GM13976 (cell line): ENCODE measurements at places on chromosomes 4 and X.

DNA sequence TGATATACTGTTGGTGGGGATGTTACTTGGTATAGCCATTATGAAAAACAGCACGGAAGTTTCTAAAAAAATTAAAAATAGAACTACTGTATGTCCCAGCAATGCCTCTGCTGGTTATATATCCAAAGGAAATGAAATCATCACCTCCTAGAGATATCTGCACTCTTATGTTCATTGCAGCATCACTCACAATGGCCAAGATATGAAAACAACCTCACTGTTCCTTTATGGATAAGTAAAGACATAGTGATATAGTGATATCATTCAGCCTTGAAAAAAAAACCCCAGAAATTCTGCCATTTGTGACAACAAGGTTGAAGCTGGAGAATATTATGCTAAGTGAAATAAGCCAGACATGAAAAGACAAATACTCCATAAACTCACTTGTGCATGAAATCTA lies 543.8 kb upstream of the SLIT2 start:
- no peak for DNase-seq

GRCh38 chr4:63678358-63678931 lies 730.8 kb downstream of the TECRL start:
- no peak for DNase-seq

- peak; percentile 53 for DNase-seq
Measured at GRCh38 chr4:140359562-140360427, 13.7 kb upstream of the SCOC start.

- DNase-seq, result no peak
Measured at GRCh38 chr4:80033581-80033980, 39.4 kb downstream of the ANTXR2 start.

GRCh38 chr4:93031431-93032098 lies 727.8 kb downstream of the GRID2 start:
- DNase-seq, result no peak
